GM12864 (cell line): ENCODE measurements at places on chromosomes 7 and 10.

GRCh38 chr7:20013536-20013935 lies 203.6 kb downstream of the MACC1 start:
- no peak for DNase-seq

GRCh38 chr7:42596737-42597136 lies 315.1 kb downstream of the C7orf25 start:
- DNase-seq: no peak

DNA sequence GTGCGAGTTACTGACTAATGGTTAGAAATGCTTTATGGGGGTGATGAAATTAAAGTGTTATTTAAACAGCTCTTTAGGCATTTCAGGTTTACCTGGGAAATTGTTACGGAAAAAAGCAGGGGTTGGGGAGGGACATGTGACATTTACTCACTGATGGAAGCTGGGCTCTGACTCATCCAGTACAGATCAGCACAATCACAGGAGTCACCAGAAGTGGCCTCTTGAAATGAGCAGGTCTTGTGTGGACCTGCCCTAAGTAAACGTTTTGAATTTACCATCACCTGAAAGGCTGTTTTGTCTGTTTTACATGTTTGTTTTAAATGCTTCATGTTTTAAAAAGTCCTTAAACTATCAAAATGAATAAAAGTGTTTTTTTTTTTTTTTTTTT lies 2.3 kb downstream of the GLRX3 start:
- no peak for DNase-seq

DNA sequence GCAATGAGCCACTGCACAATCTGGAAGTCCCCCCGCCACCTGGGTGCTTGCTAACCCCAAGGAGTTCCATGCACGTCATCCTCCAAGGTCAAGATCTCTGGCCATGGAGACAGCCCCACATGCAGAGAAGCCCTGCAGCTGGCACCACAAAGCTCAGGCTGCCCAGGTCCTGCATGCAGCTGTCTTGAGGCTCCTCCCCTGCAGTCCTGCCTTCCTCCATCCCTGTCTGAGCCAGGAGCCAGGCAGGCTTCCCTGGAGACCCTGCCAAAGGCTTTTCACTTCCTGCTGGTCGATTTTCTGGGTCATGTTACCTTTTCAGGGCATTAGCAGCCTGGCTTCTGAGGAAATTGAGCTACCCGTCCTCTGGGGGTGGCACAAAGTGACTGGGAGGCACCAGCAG lies 12.5 kb upstream of the TMEM72 start:
- DNase-seq: no peak

- DNase-seq: no peak
Observed at GRCh38 chr7:76139670-76140069, 62.0 kb upstream of the SRRM3 start.

DNA sequence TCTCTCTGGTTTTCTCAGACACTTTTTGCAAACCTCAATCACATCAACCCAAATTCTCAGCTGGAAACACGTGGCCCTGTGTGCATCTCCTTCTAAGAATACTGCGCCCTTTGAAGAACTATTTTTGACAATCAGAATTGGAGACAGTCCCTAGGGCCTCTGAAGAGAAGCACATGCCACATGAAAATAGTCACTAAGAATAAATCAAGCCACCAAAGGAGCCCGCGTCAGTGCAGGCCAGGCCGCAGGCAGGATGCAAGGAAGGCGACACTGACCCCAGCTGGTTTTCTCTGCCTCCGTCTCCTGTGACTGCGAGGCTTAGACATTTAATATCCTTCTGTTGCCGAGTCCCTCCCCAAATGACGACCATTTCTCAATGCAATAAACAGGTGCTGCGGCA lies 88.0 kb upstream of the ADAM12 start:
- DNase-seq: no peak

- DNase-seq: no peak
Observed at GRCh38 chr7:13901577-13901976, 87.9 kb downstream of the ETV1 start.

- no peak for DNase-seq
Observed at GRCh38 chr10:101768791-101769170, 7.1 kb downstream of the FGF8 start.

GRCh38 chr7:54663603-54664234 lies 95.3 kb downstream of the SEC61G start:
- DNase-seq: no peak

GRCh38 chr7:35003679-35004303 lies 33.5 kb downstream of the DPY19L1 start:
- DNase-seq: no peak

DNA sequence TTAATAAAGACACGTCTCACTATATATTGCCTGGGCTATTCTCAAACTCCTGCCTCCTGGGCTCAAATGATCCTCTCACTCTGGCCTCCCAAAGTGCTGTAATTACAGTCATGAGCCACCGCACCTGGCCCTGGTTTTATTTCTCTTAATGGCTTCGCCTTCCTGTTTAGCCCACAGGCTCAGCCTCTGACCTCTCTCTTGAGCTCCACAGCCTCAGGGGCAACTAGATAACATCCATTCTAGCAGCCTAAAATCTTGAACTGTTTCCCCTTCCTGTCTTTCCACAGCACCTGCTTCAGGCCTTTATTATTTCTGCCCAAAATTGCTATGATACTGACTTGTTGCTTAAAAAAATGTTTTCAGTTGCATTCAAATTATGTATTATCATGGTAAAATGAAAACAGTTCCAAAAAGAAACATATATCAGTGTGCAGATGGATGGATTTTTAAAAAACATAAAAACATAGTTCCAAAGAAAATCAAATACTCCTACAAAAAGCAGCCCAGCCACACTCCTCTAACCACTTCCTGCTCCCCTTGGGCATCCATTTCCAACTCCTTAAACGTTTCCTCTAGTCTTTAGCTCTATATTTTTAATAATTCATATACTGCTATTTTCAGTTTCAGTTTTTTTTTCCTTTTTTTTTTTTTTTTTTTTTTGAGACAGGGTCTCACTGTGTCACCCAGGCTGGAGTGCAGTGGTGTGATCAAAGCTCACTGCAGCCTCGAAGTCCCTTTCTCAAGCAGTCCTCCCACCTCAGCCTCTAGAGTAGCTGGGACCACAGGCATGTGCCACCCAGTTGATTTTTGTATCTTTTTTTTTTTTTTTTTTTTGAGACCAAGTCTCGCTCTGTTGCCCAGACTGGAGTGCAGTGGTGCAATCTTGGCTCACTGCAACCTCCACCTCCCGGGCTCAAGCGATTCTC lies 5.1 kb upstream of the BAZ1B start:
- no peak for DNase-seq

DNA sequence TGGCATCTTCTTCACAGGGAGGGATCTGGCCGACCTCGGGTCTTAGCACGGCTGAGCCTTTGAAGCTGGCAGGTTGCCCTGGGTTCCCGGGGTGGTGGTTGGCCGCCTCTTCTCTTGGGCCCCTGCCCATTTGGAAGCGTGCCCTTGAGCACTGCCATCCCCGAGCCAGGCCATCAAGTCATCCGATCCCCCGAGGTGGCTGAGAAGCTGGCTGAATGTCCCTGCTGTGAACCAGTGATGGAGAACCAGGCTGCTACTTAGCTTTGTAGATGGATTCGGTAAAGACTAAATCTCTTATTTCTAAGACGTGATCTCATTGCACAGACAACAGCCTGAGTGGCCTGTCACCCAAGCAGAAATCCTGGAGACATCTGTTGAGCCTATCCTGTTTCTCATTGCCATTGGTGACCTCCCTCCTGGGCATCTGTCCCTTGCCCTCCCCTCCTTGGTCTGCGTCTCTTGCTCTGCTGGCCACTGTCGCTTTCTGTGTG lies 74.3 kb downstream of the GRK5 start:
- DNase-seq: no peak

DNA sequence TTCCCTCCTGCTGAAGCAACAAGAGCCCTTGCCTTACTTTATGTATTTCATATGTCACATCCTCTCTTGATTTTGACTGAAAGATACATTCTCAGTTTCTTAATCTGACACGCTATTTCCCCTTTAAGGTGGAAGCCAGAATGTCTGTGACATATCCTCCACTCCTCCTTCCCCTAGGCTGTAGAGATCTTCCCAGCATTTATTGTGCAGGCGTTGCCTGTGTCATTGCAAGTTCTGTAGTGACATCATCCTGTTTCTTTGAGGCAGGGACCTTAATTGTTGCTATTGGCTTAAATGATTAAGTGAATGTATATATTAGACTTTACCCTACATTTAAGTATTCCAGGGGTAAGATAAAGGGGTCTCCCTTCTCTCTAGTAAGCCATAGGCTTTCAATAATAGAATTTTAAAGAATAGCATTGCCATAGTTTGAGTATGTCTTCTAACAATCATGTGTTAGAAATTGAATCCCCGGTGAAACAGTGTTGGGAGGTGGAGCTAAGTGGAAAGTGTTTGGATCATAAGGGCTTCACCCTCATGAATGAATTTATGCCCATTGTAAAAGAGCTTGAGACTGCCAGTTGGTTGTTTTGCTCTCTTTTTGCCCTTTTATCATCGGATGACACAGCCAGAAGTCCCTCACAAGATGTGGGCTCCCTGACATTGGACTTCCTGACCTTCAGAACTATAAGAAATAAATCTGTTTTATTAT lies 189.5 kb upstream of the CDC14C start:
- DNase-seq: no peak

- no peak for DNase-seq
Observed at GRCh38 chr10:5987747-5988146, 10.4 kb upstream of the IL15RA start.

DNA sequence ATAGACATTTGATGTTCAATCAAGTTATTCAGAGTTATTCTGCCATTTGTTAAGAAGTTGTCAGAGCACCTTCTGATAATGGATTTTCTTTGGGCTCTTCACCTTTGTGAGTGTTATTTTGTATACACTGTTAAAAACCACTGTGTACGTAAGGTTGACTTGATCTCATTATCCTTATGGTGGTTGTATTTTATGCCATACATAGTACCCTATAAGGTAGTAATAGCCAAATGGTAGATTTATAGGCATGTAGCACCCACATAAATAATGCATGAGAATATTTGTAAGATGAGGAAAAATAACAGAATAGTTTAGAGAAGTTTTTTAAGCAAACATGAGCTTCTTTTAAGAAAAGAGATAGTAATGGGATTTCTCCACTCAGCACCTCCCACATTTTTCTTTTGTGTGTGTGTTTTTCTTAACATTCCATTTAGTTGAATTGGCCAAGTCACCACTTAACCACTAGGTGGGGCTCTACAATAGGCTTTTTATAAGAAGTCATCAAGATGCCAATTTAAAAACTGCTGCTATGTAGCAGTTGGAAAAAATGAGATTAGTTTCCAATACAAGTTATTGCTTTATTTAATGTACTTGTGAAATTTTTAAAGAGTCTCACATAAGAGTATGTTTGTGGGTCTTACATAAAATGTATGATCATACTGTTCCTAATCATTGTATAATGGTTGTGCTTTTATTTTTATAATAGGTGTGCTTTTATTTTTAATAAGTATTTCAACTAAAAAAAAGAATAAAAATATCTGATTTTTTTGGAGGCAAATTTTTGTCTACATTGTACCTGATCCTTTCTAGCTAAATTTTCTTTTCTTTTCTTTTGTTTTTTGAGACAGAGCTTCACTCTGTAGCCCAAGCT lies 41.1 kb upstream of the STMP1 start:
- DNase-seq: peak; percentile 10

DNA sequence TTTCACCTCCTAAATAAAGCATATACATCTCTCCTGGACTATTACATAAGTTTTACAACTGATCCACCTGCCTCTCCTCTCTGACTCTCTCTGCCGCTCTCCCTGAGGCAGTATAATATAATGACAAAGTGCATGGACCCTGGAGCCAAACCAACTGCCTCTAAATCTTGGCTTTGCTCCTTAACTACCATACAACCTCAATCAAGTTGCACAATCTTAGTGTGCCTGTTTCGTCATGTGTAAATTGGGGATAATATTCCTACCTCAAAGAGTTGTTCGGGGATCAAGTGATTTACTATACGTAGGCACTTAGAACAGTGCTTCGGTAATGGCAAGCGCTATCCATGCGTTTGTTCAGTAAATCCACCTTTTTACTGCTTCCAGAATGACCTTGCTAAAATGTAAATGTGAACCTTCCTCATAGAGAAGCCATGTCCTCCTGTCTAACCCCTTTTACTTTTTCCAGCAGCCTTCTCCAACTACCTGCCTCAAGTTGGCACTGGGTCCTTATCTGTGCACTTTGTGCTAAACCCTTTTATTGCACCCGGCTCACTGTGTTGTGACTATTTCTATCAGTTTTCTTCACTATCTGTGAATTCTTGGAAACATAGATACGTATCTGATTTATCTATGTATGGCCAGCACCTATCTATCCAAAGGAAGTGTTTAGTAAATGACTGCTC lies 30.6 kb upstream of the DLD start:
- no peak for DNase-seq

GRCh38 chr7:116443101-116443523 lies 56.4 kb upstream of the CAV2 start:
- no peak for DNase-seq

- DNase-seq: no peak
Observed at GRCh38 chr7:123711832-123712293, 36.9 kb downstream of the WASL start.

DNA sequence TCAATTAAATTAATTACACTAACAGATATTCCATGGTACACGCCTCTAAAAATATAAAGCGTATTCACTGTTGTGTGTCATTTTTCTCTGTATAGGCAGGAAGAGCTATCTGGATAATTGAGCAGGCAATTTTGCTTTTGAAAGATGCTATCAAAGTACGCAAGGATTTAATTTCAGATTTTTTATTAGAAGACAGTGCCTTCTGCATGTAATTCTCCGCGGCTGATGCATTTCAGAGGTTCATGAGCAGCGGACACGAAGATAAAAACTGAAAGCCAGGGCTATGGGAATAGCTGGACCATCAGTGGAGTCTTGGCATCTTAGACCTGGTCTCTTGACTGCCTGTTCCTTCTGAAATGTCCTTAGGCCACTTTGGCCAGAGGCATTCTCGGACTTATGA lies 35.7 kb upstream of the SDK1 start:
- no peak for DNase-seq

DNA sequence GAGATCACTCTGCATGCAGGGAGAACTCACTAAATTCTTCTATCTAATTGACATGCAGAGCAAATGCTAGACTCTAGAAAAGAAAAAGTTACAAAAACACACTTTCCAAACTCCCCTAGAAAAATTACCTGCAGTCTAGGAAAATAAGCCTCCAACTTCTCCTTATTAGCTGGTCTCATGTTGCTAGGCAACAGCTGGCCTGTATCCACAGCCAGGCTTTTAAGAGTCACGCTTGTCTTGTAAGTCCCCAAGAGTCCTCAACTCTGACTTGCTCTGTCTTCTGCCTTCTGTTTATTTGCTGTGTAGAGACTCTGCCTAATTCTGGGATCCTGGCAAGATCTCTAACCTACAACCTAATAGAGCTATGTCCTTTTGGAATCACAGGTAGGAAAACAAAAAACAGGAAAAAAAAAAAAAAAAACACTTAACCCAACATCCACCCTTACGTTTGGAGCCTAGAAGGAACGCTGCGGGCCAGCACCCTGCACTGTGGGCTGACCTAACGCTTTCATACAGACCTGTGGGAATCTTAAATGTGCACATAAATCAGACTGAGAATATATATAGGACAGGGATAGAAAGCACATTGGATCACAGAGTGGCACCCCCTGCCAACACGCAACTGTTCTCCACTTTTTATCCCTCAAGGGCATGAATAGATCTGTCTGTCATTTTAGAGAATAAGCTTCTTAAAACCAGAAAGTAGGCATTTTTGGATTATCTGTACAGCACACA lies 117.0 kb upstream of the PTPRZ1 start:
- no peak for DNase-seq
